A549 treated with GW870086 at 1 μM for 4 hours (cell line): ENCODE measurements at places on chromosomes 11 and 22. TPM values are rescaled to one million over a fixed set of nuclear protein-coding genes. Genes with fewer than 3 reads are reported as not detected.

The RIBC2 gene
- total RNA-seq = 1.4 to 2.3 TPM (median 1.7 TPM) in 5 replicates

The PTPN5 gene
- 0.17 TPM in 1 of 5 replicates, not detected in the others for total RNA-seq

The NXPE2 gene
- total RNA-seq = not detected in 5 replicates

The SMDT1 gene
- 23.7 to 49.4 TPM (median 40.9 TPM) in 5 replicates for total RNA-seq

The CNGA4 gene
- total RNA-seq = 0.07 TPM in 1 of 5 replicates, not detected in the others

The SEPTIN3 gene
- total RNA-seq = 0.72 to 1.3 TPM (median 1.0 TPM) in 5 replicates

The SLCO2B1 gene
- total RNA-seq = 2.9 to 4.5 TPM (median 3.1 TPM) in 5 replicates

The FIBIN gene
- not detected in 5 replicates for total RNA-seq

The TNNT3 gene
- 0.13 to 0.16 TPM (median 0.14 TPM) in 3 of 5 replicates, not detected in the others for total RNA-seq

The KDM4E gene
- not detected in 5 replicates for total RNA-seq

The CFAP68 gene
- total RNA-seq = 30.5 to 36.4 TPM (median 33.4 TPM) in 5 replicates

The PHOX2A gene
- not detected in 5 replicates for total RNA-seq

The ST3GAL4 gene
- 28.8 to 32.3 TPM (median 29.5 TPM) in 5 replicates for total RNA-seq

The GUCY1A2 gene
- total RNA-seq = 0.02 to 0.03 TPM (median 0.02 TPM) in 4 of 5 replicates, not detected in the other

The DBX1 gene
- not detected in 5 replicates for total RNA-seq

The ADM2 gene
- total RNA-seq = 0.57 to 0.71 TPM (median 0.64 TPM) in 5 replicates

The MIOX gene
- total RNA-seq = 0.09 TPM in 1 of 5 replicates, not detected in the others

The TESMIN gene
- 4.3 to 6.8 TPM (median 5.7 TPM) in 5 replicates for total RNA-seq
